ENCODE measurements at places on chromosomes 6 and 20.

GRCh38 chr20:48731536-48731935 is 96.3 kb downstream of the PREX1 start:
- no peak for DNase-seq

DNA sequence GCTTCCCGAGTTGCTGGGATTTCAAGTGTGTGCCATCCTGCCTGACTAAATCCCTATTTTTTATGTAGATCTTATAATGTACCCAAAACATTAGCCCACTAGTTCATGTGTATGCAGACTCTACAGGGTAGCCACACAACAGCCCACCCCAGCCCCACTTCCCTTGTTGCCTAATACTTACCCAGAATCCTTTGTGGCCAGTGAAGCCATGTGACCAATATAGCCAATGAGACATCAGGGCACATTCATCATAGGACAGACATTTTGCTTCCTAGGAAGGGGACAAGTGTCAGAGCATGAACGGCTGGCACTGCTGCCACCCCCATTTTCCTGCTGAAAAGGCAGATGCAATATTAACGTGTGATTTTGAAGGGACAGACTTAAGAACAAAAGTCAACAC is 36.0 kb upstream of the TCP11 start:
- DNase-seq: no peak

DNA sequence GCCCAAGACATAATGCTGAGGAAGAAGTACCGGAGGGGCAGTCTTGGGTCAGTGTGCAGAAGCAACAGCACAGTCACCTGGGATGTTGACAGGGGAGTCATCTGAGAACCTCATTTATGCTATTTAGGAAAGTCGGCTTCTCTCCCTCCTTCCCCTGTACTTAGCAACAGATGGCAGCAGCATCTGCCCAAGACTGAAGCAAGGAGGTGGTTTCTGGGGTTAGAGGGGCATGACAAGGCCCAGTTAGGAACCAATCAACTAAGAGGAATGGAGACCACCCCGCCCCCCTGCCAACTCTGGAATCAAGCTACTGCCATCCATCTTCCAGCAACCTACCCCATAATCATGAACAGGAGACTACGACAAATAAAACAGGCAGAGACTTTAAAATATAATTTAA is 21.7 kb downstream of the RIPK1 start:
- DNase-seq: no peak

DNA sequence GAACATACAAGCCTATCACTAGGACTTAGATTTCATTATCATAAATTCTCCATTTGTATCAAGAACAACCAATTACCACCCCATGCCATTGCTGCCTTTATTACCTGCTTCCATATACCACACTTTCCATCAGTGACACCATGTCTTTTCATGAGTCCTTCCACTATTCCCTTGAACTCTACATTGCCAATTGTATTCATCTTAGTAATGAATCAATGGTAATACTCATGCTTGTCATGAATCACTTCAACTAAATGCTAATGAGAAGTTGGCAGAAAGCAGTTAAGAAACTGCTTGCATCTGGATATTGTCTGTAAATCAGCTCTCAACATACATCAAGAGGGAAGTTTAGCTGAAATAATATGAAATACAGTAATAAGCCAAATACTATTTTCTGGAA is 61.2 kb upstream of the RNF217 start:
- no peak for DNase-seq

GRCh38 chr20:4666001-4666479 is 55.7 kb upstream of the PRND start:
- no peak for DNase-seq

DNA sequence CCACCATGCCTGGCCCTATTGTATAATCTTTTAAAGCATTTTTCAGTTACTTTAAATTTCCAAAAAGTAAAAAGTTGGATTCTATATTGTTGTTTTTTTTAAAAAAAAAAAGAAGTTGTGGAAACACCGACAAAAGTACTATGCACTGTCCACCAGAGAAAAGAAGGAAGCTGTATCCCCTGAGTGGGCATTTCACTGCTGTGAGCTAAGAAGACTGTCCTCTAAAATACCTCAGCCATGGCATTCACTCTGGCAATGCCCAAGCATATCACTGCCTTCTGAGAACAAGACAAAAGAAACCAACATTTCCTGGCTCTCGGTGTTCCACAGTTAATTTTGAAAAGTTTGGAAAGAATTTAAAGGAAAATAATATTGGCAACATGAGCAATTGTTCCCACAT is 117.8 kb downstream of the IPCEF1 start:
- no peak for DNase-seq

GRCh38 chr6:118660218-118660569 is 8.8 kb upstream of the CEP85L start:
- no peak for DNase-seq

GRCh38 chr6:39171489-39172376 is 56.7 kb upstream of the SAYSD1 start:
- DNase-seq: no peak

DNA sequence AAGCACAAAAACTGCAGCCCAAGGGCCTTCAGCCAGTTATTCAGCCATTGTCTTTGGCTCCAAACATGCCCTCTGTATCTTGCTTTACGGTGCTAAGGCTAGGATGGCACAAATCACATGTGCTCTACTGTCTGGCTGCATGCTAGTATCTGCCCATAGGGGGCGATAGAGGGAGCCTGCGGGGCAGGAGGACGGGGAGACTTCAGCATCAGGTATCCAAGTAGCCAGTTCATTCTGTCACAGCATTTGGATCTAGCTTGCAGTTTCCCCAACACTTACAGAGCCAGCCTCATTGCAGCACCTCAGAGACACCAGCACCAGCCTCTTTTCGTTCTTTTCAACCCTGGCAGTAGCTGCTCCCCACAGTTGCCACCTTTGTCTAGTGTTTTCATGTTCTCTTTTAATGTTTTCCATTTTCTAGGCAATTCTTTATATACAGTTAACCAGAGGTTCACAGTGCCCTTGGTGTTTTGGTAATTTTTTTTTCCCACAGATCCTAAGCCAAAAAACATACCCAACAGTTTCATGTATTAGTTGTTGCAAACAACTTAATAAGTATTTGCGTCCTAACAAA is 705.9 kb downstream of the PTPRT start:
- no peak for DNase-seq

- DNase-seq: no peak
Measured at GRCh38 chr20:49386848-49387580, 95.5 kb downstream of the KCNB1 start.

GRCh38 chr20:52652271-52652670 is 319.9 kb upstream of the TSHZ2 start:
- DNase-seq: no peak

- DNase-seq: no peak
Measured at GRCh38 chr6:5068153-5068751, 16.9 kb upstream of the PPP1R3G start.

DNA sequence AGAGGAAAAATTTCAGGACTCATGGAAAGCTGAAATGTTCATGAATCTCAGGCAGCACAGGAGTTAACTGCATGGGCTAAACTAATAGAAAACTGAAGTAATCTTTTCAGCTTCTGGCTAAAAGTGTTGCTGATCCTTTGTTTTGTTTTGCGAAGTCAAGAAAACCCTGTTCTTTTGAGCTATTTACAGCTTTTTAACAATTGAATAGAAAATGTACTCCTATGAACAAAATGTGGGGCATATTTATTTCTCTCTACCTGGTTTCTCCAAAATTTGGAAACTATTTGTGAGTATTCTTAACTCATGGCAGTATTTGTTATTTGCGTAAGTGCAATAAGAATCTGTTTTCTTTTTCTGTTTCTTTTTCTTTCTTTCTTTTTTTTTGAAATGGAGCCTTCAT is 818.8 kb upstream of the CITED2 start:
- DNase-seq: no peak

DNA sequence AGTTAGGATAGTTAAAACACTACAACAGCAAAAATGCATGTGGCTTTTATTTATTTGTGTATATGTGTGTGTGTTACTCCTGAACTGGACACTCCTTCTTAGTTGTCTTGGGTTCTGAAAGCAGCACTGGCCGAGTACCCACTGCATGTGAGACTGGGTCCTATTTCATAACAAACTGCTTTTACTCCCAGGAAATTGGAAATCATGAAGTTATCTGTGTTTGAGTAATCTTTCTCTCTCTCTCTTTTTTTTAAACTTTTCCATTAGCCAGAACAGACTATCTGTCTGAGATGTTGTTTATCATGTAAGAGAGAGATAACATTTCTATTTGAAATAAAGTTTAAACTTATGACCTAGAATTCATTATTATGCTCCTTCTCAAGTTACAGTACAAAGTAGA is 110.4 kb downstream of the LIN28B start:
- DNase-seq: no peak

Measured in AG09309 (cell line).